ENCODE measurements at places on chromosomes 7 and 10.
A peak's percentile ranks its signal among the peaks of the same experiment; 100 is the strongest.

DNA sequence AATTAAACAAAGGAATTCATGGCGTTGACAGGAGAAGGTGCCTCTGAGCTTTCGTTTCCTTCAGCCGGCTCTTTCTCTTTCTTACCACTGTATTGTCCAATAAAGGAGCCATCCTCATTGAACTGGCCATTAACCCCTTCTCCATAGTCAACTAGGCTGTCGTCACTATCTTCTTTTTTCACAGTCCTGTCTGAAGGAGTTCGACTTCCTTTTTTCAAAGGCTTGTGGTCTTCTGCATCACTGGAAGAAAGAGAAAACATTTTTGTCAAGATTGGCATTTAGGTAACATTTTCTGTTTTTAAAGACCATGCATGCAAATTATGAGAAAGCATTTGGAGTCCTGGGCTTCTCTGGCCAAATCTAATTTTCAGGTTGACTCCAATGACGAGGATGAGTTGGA lies 19.7 kb upstream of the LAMB4 start:
- no peak for DNase-seq

GRCh38 chr7:7795203-7795602 lies 76.8 kb upstream of the RPA3 start:
- DNase-seq = no peak

GRCh38 chr10:77671594-77672252 lies 34.1 kb upstream of the KCNMA1 start:
- DNase-seq = no peak

- no peak for DNase-seq
Observed at GRCh38 chr7:157574914-157575586, 238.2 kb downstream of the DNAJB6 start.

DNA sequence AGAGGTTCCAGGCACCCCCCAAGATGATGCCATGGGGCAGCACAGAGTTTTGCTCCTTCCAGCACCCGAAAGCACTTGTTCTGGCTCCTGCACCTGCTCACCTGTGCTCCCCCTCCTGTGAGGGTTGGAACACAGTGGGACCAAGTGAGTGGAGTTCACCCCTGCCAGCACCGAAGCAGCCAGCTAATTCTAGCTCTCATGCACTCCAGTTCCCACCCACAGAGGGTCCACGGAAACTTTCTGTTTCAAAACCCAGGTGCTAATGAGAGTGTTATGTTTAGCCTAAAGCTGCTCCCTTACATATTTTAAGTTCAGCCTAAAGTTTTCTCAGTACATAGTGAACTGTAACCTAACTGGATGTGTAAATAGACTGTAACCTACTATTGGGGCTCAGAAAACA lies 42.6 kb upstream of the SLC35G1 start:
- no peak for DNase-seq

- DNase-seq = no peak
Observed at GRCh38 chr10:119457966-119458766, 84.4 kb downstream of the RGS10 start.

- DNase-seq = no peak
Observed at GRCh38 chr10:63681993-63682697, 160.9 kb downstream of the REEP3 start.

DNA sequence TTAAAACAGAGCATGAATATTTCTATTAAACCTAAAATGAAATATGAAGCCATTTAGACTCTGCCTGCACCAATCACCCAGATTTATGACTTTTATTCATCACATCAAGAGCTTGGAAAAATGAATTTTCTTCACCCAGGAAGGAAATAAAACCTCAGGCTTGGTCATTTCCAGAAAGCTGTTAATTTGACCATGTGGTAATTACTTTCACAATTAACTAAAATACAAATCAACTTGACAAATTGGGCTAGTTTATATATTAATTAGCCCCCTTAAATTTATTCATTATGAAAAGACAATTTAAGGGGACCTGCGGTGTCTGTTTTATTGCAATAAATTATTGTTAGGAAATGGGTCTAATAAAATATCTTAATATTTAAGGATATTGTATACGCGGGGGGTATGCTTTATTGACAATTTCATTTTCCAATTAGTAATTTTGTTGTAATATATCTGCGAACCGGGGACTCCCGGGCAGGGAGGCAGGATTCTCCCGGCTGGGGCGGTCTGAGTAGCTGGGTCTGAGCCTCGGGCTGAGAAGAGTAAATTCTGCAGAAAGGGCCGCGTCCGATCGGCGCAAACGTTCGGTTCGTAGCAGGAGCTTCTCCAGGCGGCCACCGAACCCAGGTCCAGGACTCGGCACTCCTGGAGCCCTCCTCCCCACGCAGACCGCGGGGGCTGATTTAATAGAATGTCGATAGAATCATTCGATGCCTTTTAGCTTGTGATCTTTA lies 9.4 kb upstream of the MNX1 start:
- no peak for DNase-seq

DNA sequence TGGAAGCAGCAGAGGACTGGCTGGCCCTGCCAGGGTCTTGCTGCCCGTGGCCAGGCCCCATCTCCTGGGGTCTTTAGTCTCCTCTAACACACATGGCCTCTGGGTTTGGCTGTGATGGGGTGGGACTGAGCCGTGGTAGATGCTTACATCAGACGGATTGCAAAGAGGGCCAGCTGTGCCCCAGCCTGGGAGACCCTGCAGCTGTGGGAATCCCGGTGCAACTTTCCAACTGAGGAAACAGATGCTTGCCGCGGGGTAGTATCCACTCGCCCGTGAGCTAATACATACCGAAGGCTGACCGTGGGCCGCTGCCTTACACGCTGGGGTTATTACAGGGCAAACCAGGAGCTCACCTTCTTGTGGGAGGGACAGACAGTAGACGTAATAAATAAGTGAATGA lies 24.1 kb upstream of the SH2B2 start:
- no peak for DNase-seq

- DNase-seq = no peak
Observed at GRCh38 chr10:80196950-80197315, 8.4 kb downstream of the ANXA11 start.

DNA sequence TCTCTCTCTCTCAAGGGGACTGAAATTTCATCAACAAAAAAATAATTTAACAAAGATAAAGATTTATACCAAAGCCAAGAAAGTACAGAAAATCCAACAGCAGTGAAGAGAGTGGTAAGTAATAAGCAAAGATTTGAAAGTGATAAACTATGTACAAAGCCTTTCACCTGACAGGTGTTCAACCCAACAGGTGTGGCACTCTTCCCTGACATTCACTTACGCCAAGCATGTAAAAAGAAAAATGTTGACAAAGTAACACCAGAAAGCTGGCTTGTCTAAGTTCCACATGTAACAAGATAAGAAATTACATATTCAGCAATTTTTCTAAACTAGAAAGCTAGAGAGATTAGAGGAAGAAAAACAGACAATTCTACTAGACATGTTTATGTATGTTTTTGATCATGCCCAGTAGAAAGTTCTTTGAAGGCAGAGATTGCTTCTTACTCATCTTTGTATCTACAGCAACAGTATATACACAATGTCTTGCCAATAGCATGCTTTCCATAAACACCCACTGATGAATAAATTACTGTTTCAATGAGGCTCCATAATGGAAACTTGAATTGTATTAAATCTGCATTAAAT lies 468.5 kb downstream of the PARD3 start:
- no peak for DNase-seq

- peak; percentile 89 for DNase-seq
Observed at GRCh38 chr7:23105644-23106056, at the start of gene KLHL7. Gene KLHL7, plus strand, starts transcription at chr7:23105785. Its CDS starts 242 bp downstream, at chr7:23106027.

DNA sequence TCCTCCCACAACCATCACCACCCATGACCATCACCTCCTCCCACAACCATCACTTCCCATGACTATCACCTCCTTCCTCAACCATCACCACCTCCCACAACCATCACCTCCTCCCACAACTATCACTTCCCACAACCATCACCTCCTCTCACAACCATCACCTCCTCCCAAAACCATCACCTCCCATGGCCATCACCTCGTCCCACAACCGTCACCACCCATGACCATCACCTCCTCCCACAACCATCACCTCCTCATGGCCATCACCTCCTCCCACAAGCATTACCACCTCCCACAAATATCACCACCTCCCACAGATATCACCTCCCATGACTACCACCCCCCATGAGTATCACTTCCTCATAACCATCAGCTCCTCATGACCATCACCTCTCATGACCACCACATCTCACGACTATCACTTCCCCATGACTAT lies 52.2 kb downstream of the PDGFA start:
- no peak for DNase-seq

DNA sequence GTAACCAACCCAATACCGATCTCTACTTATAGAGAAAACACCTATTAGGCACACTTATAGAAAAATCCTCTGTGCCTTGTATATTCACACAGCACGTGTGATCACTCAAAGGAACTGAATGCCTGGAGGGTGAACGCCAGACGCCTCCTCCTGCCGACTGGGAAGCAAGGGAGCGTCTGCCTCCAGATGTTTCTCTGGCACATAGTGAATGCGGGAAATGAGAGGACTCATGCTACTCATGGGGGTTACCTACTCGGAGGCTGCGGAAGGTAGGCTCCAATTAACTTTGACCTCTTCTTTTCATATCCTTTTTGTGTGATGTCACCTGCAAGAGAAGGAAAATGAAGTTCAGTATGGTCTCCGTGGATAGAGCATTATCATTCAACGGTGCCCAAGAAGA lies 203.3 kb downstream of the DIP2C start:
- DNase-seq = no peak

GRCh38 chr7:41538810-41539724 lies 163.8 kb downstream of the INHBA start:
- DNase-seq = no peak

DNA sequence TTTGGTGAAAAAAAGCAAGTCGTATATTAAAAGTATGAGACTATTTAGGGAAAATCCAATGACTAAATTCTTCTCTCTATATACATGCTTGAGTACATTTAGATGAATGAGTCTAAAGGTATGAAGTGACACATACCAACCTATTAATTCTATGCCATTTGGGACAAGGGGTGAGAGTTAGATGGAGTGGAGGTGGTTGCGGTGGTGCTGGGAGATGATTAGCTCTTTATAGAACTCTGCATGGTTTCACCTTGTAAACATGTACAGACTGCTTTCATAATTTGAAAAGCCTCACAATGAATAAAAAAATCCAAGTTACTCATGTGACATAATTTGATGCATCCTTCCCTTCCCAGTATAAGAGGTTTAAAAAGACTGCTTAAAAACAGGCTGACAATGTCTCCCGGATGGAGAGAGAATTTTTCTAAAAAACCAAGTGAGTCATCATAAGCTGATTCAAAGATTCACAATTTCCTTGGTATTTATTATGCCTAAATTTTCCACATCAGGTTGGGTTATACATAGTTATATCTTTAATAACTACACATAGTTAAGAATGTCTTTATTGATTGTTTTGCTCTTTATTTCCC lies 572.8 kb downstream of the REEP3 start:
- DNase-seq = no peak

DNA sequence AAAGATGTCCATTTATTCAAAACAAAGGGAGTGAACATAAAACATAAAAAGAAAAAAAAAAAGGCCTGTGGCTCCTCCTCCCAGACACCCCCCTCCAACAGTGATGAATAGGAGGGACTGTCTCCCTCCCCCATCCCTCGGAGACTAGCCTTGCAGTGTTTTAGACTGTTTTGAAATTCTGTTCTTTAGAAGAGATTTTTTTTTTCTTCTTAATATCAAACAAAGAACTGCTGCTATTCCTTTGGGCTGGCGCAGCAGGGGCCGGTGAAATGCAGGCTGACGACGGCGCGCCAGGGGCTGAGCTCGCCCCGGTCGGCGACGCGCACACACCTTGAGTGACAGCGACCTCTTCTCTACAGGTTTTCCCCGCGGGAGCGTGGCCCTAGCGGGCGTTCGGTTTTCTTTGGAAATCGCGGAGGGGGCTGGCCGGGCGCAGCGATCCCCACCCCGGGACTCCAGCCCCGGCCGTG lies at the start of gene LANCL2:
TSS of gene LANCL2 (plus strand) at position 133 of the 470 bp plus-strand sequence. CDS start 689 bp downstream, outside the sequence.
- peak; percentile 3 for DNase-seq

DNA sequence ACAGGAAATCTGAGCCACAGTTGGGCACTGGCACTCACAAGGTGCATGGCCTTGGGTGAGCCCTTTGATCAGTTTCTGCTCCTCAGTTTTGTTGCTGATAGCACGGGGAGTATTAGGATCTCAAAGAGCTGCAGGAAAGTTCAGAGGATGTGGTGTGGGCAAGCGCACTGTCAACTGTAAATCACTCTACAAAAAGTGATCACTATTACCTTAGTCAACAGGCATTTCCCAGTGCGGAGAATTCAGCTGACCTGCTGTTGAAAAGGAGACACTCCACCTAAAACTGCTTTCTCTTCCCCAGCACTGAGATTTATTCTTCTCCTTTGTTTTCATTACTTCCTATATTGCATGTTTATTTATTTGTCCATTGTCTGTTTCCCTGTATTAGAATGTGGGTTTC lies 331.0 kb downstream of the PRPF18 start:
- DNase-seq = no peak

GRCh38 chr7:135980012-135980551 lies 2.9 kb upstream of the MTPN start:
- peak; percentile 84 for DNase-seq

GRCh38 chr7:35975851-35976454 lies 175.1 kb downstream of the SEPTIN7 start:
- DNase-seq = peak; percentile 69

DNA sequence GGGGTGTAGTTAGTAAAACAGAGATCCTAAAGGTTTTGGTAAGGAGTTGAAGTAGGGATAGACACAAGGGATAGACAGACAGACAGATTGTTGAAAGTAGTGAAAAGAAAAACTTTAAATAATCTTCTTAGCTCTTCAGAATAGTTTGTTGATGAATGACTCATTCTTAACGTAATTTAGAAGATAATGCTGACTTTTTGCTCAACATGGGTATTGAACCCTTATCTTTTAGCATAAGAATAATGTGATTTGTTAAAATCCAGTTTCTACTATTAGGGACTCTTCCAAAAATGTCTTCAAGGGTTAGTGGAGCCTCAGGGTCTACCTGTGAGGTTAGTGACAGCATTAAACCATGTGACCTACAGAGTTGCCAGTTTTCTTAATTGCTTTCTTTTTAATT lies 411.2 kb downstream of the ETV1 start:
- no peak for DNase-seq

- no peak for DNase-seq
Observed at GRCh38 chr7:132882714-132883428, 199.0 kb downstream of the CHCHD3 start.

GRCh38 chr7:158953912-158954311 lies 97.6 kb downstream of the DYNC2I1 start:
- DNase-seq = no peak

- no peak for DNase-seq
Observed at GRCh38 chr7:130446259-130446658, 5.4 kb upstream of the CEP41 start.

DNA sequence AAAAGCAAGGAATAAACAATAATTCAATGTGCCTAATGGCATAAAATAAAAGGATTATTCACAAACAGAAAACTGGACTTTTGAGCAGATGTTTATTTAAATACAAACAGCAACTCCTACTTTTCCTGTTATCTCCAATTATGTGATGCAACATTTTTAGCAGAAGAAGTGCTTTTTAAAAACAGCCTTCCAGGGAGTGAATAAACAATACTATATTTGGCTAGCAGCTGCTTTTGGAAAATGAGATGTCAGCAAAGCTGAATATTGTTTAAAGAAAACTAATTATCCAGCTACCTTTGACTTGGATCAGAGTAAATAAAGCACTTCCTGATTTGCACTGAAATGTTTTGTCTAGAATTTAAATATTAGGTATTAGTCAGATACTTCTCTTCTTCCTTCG lies 23.2 kb downstream of the CDK1 start:
- DNase-seq = no peak

GRCh38 chr10:7302392-7302906 lies 108.4 kb downstream of the SFMBT2 start:
- DNase-seq = no peak

Measured in CD14-positive monocyte (primary cell).